Right atrium auricular region (tissue), 2 donors: ENCODE measurements at places on chromosomes 7 and 10. TPM values are rescaled to one million over a fixed set of nuclear protein-coding genes. Genes with fewer than 3 reads are reported as not detected.

GRCh38 chr10:119595134-119595675 is 1.6 kb downstream of the TIAL1 start:
- DNase-seq: no peak

SEMA3D gene
- total RNA-seq: 1.4 TPM

GRCh38 chr10:106836933-106837663 is 327.4 kb downstream of the SORCS1 start:
- no peak for DNase-seq

PRSS37 gene
- not detected for total RNA-seq

AGBL3 gene
- 1.9 TPM for total RNA-seq

- no peak for DNase-seq
Measured at GRCh38 chr10:87761892-87762291, 56.1 kb downstream of the ATAD1 start.

GRCh38 chr10:12391206-12391605 is 41.9 kb downstream of the CAMK1D start:
- DNase-seq: no peak

DNA sequence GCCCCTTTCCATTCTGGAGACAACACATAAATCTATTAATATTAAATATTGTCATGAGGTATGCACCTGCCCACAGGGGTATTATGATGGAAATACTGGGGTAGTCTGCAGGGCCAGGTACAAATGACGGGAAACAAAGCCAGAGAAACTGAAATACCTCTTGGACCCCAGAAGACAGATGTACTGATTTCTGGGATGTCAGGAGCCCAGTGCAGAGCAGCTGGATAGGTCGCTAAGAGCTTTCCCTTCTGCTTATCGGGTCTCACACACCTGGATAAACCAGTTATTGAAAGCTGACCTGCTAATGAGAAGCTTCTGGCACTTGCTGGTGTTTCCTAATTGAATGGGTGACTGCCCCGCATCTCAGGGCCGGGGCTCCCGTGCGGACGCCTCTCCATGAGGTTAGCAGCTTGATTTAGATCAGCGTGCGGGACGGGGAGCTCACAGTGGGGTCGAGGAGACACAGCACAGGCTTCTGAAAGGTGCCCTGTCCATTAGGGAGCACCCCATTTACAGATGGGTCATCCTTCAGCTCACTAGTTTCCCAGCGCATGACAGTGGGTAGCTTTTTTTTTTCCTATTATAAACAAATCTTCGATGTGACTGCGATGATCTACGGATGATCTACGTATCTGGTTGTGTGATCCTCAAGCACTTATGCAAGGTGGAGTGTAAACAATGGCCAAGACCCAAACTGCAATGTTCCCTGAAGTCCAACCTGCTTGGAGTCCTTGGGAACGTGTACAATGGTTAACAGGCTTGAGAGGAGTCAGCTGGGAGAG is 1.5 kb upstream of the INSIG1 start:
- DNase-seq: peak; percentile 56

DNA sequence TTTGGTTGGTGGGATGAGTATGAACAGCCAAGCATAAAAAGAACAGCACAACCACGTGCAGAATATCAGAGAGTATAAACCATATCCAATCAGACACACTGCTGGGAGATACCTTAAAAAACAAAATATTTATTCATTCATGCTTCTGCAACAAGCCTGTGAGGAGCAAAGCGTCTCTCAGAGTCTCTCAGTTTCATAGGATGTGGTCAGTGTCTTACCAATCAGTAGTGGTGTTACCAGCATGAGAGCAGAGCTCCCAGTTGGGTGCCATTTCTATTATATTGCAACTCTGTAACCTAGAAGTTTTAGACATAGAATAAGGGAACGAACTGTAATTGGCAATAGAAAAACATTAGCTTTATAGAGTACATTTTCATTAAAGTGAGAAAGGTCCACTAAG is 445.9 kb upstream of the LRRN3 start:
- DNase-seq: no peak

GRCh38 chr10:132631338-132631735 is 93.8 kb downstream of the INPP5A start:
- peak; percentile 88 for DNase-seq

GRCh38 chr7:116443101-116443523 is 56.4 kb upstream of the CAV2 start:
- DNase-seq: no peak
